ENCODE measurements at places on chromosomes 16 and 17.
A peak's percentile ranks its signal among the peaks of the same experiment; 100 is the strongest.

DNA sequence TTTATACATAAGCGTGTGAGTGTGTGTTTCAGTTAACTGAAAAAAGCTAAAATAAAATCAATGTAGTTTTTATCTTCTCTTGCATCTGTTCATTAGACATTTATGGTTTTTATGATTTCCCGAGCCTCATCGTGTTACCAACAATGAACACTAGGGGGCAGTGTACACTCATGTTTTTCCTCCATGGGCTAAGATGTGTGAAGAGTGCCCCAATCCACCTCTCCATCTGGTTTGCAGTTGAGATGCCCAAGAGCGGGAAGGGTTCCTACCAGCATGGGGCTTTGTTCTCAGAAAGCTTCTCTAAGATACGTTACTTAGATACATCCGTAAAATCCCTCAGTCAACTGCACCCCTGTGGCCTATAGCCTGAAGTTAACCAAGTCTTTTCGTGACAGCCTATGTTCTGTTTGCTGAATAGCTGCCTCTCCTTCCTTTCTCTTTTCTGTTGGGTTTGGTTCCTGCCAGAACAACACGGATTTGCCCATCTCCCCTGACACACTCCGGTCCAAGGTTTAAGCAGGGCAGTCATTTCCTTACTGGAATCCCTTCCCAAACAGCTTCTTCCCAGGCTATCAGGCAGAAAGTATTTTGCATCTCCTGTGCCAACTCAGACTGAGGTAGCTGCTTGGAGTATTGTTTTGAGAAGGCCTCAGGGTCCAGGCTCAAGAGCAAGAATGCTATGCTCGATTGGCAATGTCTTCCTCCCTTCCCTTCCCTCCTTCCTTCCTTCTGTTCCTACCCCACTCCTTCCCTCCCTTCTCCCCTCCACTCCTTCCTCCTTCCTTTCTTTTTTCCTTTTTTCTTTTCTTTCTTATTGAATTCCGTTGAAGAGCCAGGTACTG, 12.9 kb upstream of the ELAC2 start:
- DNase-seq = no peak

DNA sequence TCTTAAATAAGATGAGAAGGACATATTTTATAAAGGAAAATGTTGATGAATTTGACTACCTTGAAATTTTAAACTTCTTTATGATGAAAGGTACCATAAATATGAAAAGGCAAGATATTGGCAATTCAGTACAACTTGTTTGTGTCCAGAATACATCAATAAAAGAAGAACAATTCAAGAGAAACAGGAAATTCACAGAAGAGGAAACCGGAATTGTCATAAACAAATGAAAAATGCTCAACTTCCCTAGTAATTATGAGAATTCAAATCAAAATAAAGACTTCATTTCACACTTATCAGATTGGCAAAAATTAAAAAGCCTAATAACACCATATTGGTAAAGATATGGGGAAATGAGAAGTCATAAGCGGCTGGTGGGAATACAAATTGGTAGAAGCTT, 54.3 kb downstream of the WSB1 start:
- no peak for DNase-seq

DNA sequence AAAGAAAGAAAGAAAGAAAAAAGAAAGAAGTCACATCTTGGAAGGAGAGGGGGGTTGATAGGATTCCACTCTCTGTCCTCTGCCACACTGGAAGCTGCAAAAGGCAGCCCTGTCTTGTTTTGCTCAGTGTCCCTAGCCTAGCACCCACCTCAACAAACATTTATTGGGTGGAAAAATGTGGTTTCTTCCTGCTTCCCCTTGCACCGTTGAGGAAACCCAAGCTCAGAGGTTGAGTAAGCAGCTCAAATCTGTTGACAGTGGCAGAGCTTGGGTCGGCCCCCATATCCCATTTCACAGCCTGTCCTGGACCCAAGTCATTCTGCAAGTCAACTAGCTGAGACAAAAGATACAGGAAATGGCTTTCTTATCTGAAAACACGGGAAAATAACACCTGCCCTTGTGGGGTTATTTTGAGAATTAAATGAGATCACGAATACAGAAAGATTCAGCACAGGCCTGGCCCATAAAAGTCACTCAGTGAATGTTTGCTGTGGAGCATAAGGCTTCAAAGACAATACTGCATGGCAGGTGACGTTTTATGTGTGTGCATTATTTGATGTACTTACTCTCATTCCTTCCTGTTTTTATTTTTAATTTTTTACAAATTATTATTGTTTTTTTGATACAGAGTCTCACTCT, 63.6 kb downstream of the SCNN1B start:
- DNase-seq = no peak

DNA sequence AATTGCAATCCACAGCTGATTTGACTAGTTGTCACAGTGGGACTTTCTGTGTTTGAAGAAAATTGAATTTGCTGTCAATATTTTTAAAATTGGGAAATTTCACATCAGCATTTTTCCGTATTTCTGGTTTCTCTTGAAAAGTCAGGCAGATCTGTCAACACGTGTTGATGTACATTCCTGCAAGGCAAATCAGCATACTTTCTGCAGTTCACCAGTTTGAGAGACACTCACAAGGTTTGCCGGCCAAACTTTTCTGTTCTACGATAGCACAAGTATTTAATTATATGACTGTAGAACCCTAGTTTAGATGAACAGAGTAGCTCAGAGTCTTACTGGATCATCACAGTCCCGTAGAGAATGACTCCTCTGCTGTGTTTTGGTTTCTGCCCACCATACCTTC, 102.0 kb downstream of the ADAMTS18 start:
- DNase-seq = no peak

DNA sequence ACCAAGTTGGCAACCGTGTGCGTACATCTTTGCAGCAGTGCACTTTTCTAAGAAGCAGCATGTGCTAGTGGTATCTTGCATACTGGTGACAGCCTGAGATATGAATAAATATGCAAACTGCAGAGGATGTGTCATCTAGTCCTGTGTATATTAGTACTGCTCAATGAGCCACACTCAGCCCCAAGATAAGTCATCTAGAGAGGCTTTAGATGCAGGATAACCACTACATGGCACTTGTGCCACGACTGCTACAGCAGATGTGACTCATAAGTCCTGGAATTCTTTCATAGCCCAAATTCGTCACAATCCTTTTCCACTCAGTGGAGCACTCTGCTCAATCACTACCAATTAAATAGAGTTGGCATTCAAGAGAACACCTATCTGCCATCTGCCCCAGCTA, 171.5 kb downstream of the AXIN2 start:
- DNase-seq = peak; percentile 71

GRCh38 chr16:57303021-57303909, 18.8 kb upstream of the PLLP start:
- no peak for DNase-seq

DNA sequence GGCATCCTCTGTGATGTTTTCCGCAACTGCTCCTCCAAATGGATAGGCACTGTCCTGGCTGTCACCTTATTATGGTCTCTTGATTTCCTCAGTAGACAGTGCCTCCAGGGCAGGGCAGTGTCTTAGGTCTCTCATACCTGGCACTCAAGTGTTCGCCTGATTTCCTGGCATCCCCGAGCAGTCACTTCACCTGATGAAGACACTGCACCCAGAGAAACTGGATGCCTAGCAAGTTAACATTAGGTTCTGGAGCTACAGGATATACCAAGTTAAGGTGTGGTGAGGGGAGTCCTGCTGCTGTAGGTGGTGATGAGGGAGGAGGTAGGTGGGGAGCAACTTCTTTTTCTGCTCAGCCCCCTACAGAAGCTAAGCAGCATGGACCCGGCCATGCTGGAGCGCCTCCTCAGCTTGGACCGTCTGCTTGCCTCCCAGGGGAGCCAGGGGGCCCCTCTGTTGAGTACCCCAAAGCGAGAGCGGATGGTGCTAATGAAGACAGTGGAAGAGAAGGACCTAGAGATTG, 3.9 kb upstream of the MAZ start:
- no peak for DNase-seq

- DNase-seq = no peak
These were observed 90.1 kb upstream of the GOT2 start for GRCh38 chr16:58824201-58824600.

GRCh38 chr16:68452176-68452575, 3.9 kb upstream of the SMPD3 start:
- DNase-seq = peak; percentile 52

DNA sequence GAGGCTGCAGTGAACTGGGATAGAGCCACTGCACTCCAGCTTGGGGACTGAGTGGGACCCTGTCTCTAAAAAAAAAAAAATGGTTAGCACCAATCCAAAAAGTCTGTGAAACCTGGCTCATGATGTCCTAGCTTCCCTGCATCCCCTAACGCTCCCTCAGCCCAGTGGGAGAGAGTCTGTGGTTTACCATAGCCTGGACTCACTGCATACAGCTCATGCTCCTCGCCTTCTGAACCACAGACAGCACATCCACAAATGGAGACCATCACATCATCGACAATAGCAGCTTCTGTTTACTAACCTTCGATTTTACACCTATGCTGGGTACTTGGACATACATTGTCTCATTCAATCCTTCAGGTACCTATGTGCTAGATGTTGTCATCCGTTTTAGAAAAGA, 43.6 kb downstream of the NLRC5 start:
- DNase-seq = no peak

GRCh38 chr17:17343160-17343735, 40.1 kb downstream of the NT5M start:
- no peak for DNase-seq

GRCh38 chr17:70622368-70623260, 453.3 kb downstream of the KCNJ2 start:
- DNase-seq = no peak

GRCh38 chr17:8836821-8837562, 30.5 kb downstream of the PIK3R6 start:
- no peak for DNase-seq

DNA sequence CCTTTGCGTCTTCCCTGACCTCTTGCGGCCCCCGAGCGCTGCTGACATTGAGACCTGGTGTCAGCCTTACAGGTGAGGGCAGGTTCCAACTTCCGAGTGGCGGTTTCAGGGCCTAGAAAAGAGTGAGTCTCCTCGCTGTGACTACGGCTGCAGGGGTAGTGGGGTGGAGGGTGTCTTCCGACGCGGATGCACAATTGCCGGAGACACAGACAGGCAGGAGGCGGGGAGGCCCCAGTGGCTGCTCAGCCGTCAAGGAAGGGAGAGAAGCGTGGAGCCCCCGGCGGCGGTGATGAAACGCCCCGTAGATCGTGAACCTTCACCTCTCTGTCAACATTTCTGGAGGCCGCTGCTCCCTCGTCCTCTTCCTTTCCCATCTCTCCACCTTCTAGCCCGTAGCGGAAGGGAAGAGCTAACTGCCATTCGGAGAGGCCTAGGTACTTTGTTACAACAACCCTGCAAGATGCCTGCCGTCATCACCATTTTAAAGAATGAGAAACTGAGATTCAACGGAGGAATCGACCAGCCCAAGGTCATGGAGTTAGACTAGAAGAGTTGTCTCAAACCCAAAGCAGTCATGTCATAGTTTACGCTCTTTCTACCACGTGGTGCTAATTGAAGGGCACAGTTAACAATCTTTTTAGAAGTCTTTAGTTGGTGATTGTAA, 485 bp downstream of the DNAJA3 start:
- no peak for DNase-seq

- no peak for DNase-seq
These were observed 31.7 kb downstream of the ZFPM1 start for GRCh38 chr16:88484505-88485365.
